ENCODE measurements at places on chromosomes 4 and X.

- no peaks in the 10 kb centered on the region for H3K36me3 ChIP-seq
- H3K27ac ChIP-seq = no peak overlapping the region
- H3K4me1 ChIP-seq = no peaks in the 10 kb centered on the region
These were observed 38.4 kb downstream of the UGT2A2 start for GRCh38 chr4:69601065-69601464.

GRCh38 chr4:165079476-165079875 is 25.8 kb downstream of the TRIM75 start:
- H3K27me3 ChIP-seq = no peaks in the 10 kb centered on the region
- H3K4me3 ChIP-seq = no peak overlapping the region
- peaks cover 18% of the 10 kb centered on the region for H3K36me3 ChIP-seq
- no peak for DNase-seq
- H3K27ac ChIP-seq = no peak overlapping the region

DNA sequence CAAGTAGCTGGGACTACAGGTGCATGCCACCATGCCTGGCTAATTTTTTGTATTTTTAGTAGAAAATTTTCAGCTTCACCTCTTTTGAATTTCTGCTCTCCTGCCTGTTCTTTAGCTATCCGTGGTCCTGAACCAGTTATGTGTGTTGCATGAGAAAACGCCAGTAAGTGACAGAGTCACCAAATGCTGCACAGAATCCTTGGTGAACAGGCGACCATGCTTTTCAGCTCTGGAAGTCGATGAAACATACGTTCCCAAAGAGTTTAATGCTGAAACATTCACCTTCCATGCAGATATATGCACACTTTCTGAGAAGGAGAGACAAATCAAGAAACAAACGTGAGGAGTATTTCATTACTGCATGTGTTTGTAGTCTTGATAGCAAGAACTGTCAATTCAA is 13.9 kb downstream of the ALB start:
- H3K27ac ChIP-seq = no peak overlapping the region
- H3K27me3 ChIP-seq = no peaks in the 10 kb centered on the region
- H3K4me3 ChIP-seq = no peak overlapping the region
- H3K4me1 ChIP-seq = no peaks in the 10 kb centered on the region
- H3K36me3 ChIP-seq = no peaks in the 10 kb centered on the region

GRCh38 chr4:136754810-136755530 is 777.3 kb downstream of the PCDH18 start:
- no peaks in the 10 kb centered on the region for H3K27me3 ChIP-seq
- H3K4me3 ChIP-seq = no peak overlapping the region
- H3K36me3 ChIP-seq = no peaks in the 10 kb centered on the region
- no peak overlapping the region for H3K27ac ChIP-seq

DNA sequence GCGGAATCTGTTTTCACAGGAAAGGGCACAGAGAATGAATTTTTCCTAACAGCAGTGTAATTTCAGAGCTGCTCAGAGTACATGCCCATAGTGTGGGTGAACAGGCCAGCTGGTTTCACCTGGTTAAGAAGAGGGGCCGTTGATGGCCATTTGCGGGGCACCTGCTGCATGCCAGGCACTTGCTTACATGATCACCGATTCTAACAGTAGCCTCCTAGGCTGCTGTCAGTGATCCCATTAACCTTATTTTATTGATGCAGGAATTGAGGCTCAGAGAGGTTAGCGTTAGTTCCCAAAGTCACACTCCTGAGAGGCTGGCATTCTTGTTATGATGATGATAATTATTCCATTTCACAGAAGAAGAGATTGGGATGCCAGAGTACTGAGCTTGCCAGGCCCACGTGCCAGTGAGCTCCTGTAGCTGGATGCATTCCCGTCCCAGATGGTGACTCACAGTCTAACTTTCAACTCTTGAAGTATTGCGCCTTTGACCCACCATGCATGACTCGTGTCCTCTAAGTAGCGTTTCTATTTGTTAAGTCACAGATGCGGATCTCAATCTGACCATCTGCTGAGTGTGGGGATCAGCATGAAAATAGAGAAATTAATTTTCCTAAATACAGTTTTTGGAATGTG is 76.5 kb downstream of the PSAPL1 start:
- H3K36me3 ChIP-seq = no peaks in the 10 kb centered on the region
- no peak for DNase-seq
- peaks cover 4% of the 10 kb centered on the region for H3K27me3 ChIP-seq
- no peaks in the 10 kb centered on the region for H3K4me1 ChIP-seq

GRCh38 chr4:70589785-70590184 is 2.3 kb upstream of the AMBN start:
- H3K36me3 ChIP-seq = no peaks in the 10 kb centered on the region
- H3K4me3 ChIP-seq = no peak overlapping the region
- H3K27me3 ChIP-seq = peaks cover 12% of the 10 kb centered on the region
- peak; percentile 3 for DNase-seq
- H3K4me1 ChIP-seq = peaks cover 11% of the 10 kb centered on the region

All from naive B cell (primary cell).